MV-4-11 (cell line): ENCODE measurements at places on chromosomes 6 and 20.
A peak's percentile ranks its signal among the peaks of the same experiment; 100 is the strongest.

- peak; percentile 5 for DNase-seq
Measured at GRCh38 chr6:164106345-164106769, 691.8 kb downstream of the QKI start.

- no peak for DNase-seq
Measured at GRCh38 chr20:19493794-19494495, 264.1 kb upstream of the RIN2 start.

- DNase-seq = no peak
Measured at GRCh38 chr6:54070025-54070424, 41.2 kb upstream of the MLIP start.

- DNase-seq = no peak
Measured at GRCh38 chr6:135520781-135521180, 23.2 kb upstream of the AHI1 start.

DNA sequence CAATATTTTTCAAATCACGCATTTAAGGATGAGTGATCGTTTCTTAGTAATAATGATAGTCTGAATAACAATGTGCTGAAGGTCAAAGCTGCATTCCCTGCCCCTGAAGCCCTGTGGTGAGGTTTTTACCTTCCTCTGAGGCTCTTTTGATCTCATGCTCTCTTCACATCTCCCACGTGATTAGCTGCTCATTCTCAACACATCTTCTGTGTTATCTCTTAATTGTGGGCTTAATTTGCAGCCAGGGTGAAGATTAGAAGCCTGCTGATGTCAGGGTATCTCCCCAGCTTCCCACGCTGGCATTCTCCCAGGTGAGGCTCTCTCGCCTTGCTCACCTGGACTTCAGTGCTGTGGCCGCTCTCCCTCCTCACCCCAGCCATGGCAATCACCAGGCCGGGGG is 109.7 kb upstream of the FOXQ1 start:
- DNase-seq = no peak

GRCh38 chr6:43426928-43427405 is 374 bp upstream of the ABCC10 start:
- DNase-seq = no peak

- DNase-seq = no peak
Measured at GRCh38 chr6:35398526-35398925, 53.6 kb upstream of the FANCE start.

DNA sequence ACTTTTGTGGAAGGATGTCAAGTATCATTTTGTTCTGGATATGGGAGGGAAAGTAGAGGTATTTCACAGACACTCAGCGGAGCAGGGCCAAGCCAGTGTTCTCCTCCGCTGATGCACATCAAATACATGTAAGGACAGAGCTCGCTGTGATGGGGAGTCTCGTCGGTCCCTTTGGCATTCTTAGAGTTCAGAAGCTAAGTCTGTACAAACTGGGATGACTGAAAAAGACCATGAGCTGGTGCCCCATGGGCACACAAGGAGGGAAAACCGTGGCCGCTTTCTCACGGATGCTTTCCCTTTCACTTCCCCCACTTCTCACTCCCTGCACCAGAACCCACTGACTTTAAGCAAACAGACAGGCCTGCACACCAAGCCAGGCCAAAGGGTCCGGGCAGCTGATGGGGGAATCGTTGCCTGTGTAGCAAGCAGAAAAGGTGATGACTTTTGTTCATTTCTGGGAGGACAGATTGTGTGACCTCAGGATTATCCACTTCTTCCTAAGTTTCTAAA is 27.7 kb upstream of the MPC1 start:
- DNase-seq = peak; percentile 42

DNA sequence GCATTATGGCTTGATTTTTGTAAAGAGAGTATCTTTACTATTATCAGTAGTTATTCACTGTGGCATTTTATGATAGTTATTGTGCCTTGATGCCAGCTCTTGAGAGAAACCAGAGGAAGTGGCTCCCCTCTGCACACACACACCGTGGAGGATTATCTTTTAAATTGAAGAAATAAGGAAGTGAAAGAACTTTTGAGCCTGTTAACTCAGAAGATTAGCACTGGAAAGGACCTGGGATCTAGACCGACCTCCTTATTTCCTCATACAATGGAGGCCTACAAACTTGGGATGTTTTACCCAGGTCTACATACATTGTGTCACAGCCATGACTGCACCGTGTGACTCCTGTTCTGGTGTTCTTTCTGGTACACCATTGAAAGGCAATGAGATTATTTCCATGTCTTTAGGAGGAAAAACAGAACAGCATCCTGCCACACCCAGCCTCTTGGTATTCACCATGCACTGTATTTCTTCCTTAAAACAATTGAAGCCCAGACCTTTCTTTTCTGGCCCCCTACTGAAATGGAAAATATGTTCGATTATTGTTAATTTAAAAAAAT is 40.6 kb downstream of the HECA start:
- DNase-seq = peak; percentile 98

DNA sequence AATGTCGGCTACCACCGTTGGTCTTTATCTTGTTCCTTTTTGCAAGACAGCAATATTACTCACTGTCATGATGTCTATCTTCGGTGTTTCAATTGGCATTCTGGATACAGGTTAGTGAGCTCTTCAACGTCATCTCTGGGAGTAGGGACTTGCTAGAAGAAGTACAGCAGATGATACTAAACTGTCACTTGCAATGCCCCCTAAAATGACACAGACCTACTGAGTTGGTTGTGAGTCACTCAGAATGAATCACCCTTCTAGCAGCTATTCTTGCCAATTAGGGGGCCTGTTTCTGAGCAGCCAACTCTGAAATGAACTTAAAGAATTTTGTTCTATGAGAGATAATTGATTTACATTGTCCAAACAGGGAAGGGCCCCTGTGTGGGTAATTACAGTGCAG is 176.5 kb downstream of the SLC16A10 start:
- DNase-seq = peak; percentile 48

DNA sequence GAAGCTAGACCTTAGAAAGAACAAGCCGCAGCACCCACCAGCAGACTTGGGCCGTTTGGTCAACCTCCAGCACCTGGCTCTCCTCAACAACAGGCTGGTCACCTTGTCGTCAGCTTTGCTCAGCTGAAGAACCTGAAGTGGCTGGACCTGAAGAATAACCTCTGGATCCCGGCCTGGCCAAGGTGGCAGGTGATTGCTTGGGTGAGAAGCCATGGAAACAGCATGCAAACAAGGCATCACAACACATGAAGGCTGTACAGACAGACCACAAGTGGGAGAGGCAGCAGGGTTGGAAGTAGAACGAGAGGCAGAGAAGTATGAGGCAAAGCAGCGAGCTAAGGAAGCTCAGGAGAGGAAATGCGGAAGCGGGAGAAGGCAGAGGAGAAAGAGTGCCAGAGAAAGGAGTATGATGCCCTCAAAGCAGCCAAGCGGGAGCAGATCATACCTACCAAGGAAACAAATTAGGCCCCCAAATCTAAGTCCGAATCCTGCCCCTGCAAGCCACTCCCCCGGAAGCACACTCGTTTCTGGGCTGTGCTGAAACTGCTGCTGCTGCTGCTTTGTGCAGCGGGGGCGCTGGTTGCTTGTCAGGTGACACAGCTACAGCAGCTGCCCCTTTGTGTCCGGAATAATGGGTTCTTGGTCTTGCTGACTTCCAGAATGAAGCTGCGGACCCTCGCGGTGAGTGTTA is 121.6 kb upstream of the LGSN start:
- DNase-seq = no peak

GRCh38 chr6:31393932-31394331 is 9.5 kb upstream of the MICA start:
- no peak for DNase-seq

- no peak for DNase-seq
Measured at GRCh38 chr20:19923762-19924161, 93.4 kb upstream of the NAA20 start.

DNA sequence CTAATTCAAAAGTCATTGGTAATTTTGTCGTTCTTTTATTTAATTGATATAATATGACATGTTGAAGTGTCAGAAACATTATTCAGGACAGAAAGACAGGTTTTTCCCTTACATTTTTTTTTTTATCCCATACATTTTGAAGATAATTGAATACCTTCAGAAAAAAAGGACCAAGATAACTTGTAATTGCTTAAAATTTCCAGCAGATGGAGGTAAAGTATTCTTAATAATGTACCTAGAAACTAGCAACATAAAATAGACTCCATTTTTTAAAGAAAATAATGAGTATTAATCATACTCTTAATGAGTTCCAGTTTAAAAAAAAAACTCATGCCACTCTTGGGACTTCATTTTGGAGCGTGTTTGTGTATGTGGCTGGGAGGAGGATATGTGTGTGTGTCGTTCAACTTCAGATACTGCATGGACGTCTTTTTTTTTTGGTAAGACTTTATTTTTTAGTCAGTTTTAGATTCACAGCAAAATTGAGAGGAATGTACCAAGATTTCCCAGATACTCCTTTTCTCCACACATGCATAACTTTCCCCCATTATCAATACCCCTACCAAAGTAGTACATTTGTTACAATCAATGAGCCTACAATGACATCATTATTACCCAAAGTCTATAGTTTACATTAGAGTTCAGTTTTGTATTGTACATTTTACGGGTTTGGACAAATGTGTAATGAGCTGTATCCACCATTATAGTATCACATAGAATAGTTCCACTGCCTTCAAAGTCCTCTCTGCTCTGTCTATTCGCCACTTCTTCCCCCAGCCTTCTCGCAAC is 79.4 kb downstream of the ROS1 start:
- peak; percentile 14 for DNase-seq

- DNase-seq = peak; percentile 24
Measured at GRCh38 chr20:36439040-36439730, 102.1 kb upstream of the MYL9 start.

- no peak for DNase-seq
Measured at GRCh38 chr20:57919049-57919448, 209.2 kb upstream of the PMEPA1 start.

DNA sequence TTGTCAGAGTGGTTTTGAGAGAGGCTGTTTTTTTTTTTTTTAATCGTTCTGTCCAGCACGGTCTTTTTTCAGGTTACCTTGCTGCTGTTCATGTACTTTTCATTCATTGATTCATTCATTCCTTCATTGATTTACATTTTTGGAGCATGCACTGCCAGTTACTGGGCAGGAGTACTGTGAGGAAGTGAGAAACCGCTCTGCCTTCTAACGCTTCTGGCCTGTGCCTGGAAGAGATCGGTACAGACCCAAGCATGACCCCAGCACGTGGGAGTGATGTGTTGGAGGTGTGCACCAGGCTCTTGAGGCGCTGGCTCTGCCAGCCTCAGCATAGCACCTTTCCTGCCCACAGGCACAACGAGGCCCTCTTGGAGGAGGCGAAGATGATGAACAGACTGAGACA is 9.1 kb downstream of the RIPK1 start:
- peak; percentile 69 for DNase-seq

- no peak for DNase-seq
Measured at GRCh38 chr20:17024513-17025119, 202.2 kb upstream of the PCSK2 start.

- no peak for DNase-seq
Measured at GRCh38 chr20:57658833-57659516, 38.7 kb upstream of the ZBP1 start.

GRCh38 chr6:7554533-7555275 is 13.2 kb downstream of the DSP start:
- DNase-seq = no peak

- DNase-seq = peak; percentile 49
Measured at GRCh38 chr6:16316741-16317251, 78.4 kb downstream of the GMPR start.

GRCh38 chr6:156587071-156587470 is 190.1 kb upstream of the ARID1B start:
- DNase-seq = no peak

DNA sequence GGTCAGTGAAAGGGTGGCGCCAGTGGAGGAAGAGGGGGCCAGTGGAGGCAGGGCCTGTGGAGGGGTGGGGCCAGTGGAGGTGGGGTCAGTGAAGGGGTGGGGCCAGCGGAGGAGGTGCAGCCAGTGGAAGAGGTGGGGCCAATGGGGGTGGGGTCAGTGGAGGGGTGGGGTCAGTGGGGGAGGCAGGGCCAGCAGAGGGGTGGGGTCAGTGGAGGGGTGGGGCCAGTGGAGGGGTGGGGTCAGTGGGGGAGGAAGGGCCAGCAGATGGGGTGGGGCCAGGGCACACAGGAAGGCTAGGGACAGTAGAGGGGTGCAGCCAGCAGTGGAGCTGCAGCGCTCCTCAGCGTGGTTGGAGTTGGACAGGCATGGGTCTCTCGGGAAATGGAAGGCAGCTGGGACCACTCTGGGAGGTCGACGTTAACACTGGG is 18.7 kb downstream of the ADRM1 start:
- no peak for DNase-seq

GRCh38 chr6:43455531-43456428 is at the start of gene DLK2:
TSS of gene DLK2 (minus strand) at chr6:43455548. CDS start at chr6:43454825, 723 bp downstream.
- DNase-seq = no peak

GRCh38 chr6:118804091-118804490 is 89.9 kb upstream of the ASF1A start:
- no peak for DNase-seq
